ELR (cell line): ENCODE measurements at places on chromosomes 11 and 22.
A peak's percentile ranks its signal among the peaks of the same experiment; 100 is the strongest.

- no peak for DNase-seq
Measured at GRCh38 chr11:73715541-73715940, 45.3 kb downstream of the RAB6A start.

- DNase-seq = peak; percentile 46
Measured at GRCh38 chr11:102560555-102561011, 30.0 kb upstream of the MMP7 start.

- no peak for DNase-seq
Measured at GRCh38 chr22:46478083-46478551, 59.3 kb downstream of the CELSR1 start.

GRCh38 chr11:105937331-105937730 lies 84.7 kb downstream of the MSANTD4 start:
- peak; percentile 77 for DNase-seq

DNA sequence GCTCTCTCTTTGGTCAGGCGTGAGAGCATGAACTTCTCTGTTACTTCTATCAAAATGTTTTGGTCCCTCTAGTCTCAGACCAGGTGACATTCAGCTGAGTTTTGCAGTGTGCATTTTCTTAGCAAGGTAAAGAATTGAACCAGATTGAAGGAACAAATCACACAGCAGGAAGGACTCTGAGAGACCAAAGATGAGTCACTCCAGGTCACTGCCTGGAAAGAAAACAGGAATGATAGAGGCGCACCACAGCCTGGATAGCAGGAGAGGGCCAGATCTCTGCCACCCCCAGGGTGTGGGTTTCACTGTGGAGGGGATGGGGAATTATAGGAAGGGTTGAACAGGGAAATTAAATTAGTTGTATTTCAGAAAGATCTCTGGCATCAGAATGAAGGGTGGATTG lies 788.3 kb downstream of the NTM start:
- DNase-seq = peak; percentile 51

DNA sequence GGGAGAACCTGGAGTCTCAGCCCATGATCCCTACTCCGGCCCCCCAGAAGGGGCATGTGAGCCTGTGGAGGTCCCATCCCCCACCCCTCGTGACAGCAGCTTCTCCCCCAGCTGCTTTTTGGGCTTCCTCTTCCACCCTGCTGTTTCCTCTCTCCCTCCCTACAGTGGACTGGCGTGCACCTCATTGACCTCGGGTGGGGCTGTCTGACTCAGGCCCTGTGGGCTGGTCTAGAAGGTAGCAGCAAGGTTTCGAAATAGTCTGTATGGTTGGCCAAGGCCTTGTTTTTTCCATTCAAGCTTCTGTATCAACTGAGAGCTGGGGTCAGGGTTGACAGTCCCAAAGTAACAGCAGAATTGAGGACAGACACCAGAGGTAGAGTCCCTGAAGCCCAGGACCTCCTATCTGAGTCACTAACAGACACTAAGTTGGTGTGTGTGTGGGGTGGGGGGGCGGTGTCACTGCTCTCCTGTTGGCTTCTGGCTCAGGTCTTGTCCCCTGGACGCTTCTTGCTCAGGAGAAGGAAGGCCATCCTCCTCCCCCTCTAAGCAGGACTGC lies 7.7 kb downstream of the SLC37A2 start:
- peak; percentile 83 for DNase-seq

DNA sequence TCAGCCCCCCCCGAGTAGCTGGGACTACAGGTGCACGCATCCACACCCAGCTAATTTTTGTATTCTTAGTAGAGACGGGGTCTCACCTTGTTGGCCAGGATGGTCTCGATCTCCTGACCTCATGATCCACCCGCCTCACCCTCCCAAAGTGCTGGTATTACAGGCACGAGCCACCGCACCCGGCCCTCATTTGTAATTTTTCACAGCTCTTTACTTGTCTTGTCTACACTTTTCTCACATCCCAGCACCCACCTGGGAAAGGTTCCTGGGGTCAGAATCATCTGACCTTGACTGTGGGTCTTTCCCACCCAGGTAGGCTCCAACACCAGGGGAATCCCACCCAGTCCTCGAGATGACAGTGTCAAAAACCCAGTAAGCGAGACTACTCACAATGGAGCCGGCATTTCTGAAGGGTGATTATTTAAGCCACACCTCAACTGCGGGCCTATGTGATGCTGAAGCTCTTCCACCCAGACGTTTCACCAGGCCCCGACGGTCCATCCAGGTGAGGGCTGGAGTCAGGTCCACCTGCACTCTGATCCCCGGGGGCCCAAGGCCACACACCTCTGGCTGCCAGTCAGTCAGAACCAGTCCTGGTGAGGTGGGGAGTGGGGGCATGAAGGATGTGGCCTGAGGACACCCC lies 23.4 kb downstream of the CELSR1 start:
- DNase-seq = no peak

DNA sequence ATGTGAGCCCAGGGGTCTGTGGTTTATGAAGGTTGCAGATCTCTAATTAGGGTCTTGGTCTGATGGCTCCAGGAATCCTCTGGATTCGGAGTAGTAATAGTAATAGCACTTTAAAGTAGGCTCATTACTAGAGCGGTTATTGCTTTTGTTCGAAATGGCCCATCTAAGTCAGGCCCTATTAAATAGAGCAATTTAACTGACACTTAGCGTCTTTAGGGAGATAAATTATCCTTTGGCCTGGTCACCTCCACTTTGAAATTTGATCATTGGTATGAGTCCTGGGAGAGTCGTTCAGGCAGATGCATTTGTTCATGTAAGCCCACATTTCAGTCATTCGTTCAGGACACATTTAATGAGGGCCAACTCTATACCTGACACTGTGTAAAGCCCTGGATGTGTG lies 54.8 kb downstream of the LDLRAD3 start:
- DNase-seq = no peak
